ENCODE measurements at places on chromosomes 4 and X.

GRCh38 chr4:185709802-185710486 lies 102.0 kb downstream of the SORBS2 start:
- no peak for DNase-seq

DNA sequence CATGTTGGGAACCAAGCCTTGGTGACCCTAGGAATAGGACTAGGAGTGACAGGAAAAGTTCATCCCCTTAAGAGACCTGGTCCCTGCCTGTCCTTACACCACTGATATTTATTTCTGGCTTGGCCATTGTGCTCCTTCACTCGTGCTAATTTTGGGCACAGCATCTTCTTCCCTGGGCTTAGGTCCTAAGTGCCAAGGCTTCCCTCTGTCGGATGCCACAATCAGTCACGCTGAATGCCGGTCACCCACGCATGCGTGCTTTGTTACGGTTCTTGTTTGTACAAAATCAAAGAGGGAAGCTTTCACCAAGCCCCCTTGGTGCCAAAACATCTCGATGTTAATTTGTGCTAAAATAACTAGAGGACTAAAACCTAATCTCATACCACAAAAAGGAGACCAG lies 17.4 kb upstream of the MAP3K15 start:
- DNase-seq, result no peak

GRCh38 chrX:11461201-11462001 lies 168.2 kb downstream of the AMELX start:
- no peak for DNase-seq

GRCh38 chr4:4992833-4993232 lies 26.4 kb downstream of the CYTL1 start:
- DNase-seq, result no peak

GRCh38 chrX:50003467-50003866 lies 81.1 kb downstream of the CLCN5 start:
- DNase-seq, result no peak

DNA sequence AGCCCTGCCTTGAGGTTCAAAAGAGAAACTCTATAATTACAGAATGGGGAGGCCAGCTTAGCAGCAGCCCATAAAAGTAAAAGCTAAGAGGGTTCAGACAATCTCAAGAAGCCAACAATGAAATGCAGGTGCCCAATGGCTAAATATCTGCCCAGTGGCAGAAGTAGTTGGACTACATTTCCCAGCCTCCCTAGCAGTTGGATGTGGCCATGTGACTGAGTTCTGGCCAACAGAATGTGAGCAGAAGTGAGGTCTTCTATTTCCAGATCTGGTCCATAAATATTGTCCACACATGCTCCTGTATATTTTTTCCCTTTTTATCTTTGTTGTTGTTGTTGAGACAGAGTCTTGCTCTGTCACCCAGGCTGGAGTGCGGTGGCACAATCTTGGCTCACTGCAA lies 127.9 kb upstream of the NHS start:
- DNase-seq, result no peak

- no peak for DNase-seq
Observed at GRCh38 chr4:6909970-6910339, 329 bp downstream of the TBC1D14 start.

- DNase-seq, result no peak
Observed at GRCh38 chrX:26586570-26586969, 370.6 kb downstream of the MAGEB5 start.

- DNase-seq, result no peak
Observed at GRCh38 chrX:10648614-10649013, 28.2 kb upstream of the MID1 start.

- DNase-seq, result no peak
Observed at GRCh38 chrX:7072856-7073255, 74.7 kb upstream of the STS start.

GRCh38 chr4:18846313-18846712 lies 824.8 kb upstream of the LCORL start:
- no peak for DNase-seq

DNA sequence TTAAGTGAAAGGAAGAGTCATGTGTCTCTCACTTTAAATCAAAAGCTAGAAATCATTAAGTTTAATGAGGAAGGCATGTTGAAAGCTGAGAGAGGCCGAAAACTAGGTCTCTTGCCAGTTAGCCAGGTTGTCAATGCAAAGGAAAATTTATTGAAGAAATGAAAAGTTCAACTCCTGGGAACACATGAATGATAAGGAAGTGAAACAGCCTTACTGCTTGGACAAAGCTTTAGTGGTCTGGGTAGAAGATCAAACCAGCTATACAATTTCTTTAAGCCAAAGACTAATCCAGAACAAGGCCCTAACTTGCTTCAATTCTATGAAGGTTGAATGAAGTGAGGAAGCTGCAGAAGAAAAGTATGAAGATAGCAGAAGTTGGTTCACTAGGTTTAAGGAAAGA lies 24.9 kb downstream of the RHOH start:
- no peak for DNase-seq

DNA sequence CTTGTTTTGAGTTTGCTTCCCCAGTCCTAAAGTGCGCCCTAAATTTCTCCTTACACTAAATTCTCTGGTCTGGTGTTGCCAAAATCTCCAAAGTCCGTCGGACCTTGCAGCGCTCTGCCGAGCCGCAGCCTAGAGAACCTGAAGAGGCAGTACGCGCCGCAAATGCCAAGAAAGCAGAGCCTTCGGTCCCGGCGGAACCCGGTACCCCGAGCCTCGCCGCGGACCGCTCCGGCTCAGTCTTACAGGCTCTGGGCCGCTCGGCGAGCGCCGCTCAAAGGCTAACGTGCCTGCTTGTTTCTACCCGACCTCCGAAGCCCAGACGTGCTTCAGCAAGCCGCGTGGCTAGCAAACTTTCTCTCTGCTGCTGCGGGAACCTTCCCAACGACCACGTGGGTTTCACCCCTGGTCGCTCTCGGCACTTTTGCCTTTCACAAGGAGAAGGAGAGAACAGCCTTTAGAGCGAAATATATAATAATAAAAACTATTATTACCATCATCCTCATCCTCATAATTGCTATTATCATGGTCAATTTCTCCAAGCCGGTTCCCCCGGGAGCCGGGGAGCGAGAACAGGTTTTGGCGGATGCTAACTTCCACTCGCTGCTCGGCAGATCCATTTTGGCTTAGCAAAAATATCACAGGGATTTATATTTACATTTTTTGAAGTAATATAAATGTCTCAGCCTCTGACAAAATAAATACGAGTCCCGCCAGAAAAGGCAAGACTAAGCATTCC lies 2.2 kb upstream of the HTR2C start:
- no peak for DNase-seq

DNA sequence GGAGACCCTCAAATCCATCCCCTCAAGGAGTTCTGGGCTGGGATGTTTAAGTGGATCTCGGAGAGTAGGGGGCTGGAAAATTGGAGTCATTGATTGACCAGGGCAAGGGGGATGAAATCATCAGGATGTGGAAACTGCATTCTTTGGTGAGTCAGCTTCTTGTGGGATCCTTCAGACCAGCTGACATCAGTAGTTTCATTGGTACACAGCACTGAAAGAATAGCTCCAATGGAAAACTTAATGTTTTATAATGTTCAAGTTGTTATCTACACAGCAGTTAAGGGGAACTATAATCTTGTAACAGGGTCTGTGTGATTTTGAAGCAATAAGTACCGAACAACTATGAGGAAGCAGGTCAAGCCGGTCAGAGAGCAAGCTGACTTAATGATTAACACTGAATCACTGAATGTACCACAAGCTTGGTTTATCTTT lies 506.1 kb downstream of the RPA4 start:
- DNase-seq, result no peak

GRCh38 chr4:39524161-39524957 lies 2.9 kb downstream of the UGDH start:
- no peak for DNase-seq

- no peak for DNase-seq
Observed at GRCh38 chr4:27078934-27079455, 218.4 kb downstream of the STIM2 start.

- no peak for DNase-seq
Observed at GRCh38 chr4:56513517-56513916, 7.9 kb downstream of the ARL9 start.

GRCh38 chr4:182343453-182343852 lies 100.3 kb downstream of the TENM3 start:
- no peak for DNase-seq

DNA sequence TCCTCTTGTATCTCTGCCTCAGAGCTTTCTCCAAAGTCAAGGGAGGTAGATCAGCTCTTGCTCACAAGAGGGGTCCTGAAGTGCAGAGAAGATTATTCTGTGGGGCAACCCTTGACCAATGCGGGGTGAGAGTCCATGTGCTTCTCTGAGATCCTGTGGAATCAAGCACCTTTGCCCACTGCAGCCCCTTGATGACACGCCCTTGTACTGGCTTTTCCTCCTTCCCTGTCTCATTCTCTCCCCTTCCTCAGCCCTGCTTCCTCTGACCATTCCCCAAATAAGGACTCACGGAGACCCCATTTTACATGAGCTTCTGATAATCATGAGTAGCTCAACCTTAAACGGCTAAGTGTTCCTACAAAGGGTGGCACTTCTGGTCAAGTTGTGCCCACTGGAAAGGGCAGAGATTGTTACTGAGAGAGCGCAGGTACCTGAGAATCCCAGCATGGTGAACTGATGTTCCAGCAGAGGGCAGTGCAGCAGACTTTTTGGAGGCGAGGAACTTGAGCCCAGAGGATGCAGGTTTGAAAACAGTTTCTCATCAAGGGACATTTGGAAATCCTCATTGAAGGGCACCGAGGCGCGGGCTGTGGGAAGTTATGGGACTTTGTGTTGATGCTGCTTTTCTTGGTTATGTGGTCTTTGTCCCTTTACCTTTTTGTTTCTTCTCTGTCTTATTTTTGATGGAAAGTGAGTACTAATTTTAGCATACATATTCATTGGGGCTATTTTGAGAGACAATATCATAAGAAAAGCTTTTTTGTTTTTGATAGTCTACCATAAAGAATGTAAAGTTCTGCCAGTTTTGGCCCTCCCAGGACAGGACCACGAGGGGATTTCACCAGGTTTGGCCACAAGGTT lies 201.3 kb downstream of the RBM46 start:
- DNase-seq, result no peak

DNA sequence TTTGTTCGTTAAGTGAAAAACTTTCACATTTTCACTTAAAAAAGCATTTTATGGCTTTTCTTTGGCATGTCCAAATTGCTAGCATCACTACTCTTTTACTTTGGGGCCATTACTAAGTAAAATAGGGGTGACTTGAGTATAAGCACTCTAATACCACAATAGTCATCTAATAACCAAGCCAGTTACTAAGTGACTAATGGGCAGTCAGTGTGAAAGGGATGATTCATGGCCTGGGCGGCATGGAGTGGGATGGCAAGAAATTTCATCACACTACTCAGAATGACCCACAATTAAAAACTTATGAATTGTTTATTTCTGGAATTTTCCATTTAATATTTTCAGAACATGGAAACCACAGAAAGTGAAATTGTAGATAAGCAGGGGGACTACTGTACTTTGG lies 60.9 kb downstream of the BMP15 start:
- DNase-seq, result no peak

GRCh38 chr4:159145992-159146330 lies 43.1 kb downstream of the RAPGEF2 start:
- DNase-seq, result no peak

- no peak for DNase-seq
Observed at GRCh38 chr4:124065936-124066335, 646.6 kb downstream of the ANKRD50 start.

DNA sequence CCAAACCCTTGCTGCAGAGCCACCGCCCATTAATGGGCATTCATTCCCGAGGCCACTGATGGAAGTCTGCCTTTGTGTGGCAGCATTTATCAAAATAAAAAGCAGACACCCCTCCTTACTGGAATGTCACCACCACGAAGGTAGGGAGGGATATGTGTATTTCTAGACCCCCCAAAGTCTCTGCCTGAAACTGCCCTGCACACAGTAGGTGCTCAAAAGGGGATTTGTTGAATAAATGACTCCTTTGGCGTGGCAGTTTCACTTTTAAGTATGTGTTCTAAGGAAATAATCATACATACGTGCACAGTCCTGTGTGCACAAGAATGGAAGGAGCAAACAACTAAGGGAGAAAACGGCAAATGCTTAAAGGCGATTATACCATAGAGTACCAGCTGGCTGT lies 23.6 kb upstream of the GLOD5 start:
- no peak for DNase-seq

- no peak for DNase-seq
Observed at GRCh38 chrX:57607295-57608187, 15.7 kb downstream of the ZXDB start.

- no peak for DNase-seq
Observed at GRCh38 chr4:137425281-137425680, 107.0 kb downstream of the PCDH18 start.
